ENCODE measurements at places on chromosomes 7 and 10. TPM values are rescaled to one million over a fixed set of nuclear protein-coding genes. Genes with fewer than 3 reads are reported as not detected.

Gene ANKRD30A
- total RNA-seq: not detected

GRCh38 chr7:139698844-139699243 is 79.0 kb downstream of the HIPK2 start:
- no peak for DNase-seq

DNA sequence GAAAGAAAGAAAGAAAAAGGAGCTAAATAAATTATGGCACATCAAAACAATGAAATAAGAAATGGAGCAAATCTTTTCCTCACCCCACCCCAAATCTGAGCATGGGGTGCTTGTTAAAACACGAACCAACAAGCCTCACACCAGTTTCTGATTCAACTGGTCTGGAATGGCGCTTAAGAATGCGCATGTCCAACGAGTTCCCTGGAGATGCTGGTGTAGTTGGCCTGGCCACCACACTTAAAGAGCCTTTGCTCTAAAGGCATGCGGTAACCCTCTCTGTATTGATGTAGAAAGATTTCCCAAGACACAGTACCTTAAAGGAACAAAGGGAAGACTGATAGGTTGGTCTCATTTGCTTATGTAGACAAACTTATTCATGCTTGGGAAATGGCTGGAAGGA is 49.1 kb upstream of the STEAP1B start:
- DNase-seq: no peak

DNA sequence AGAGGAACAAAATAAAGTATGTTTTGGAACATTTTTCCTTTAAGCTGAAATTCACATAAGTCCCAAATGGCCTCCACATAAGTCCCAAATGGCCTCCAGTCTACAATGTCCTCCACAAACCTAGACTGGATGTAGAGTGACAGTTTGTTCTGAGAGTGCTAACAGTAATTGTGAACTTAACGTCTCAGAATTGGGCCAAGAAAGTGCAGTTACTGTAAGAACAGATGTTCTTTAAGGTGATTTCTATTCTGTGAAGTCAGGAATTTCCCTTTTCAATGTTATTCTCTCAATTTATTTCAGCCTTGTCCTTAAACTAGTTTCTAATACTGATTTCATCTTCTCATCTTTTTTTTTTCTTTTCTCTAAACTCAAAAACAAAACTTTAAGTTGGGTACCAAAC is 188.7 kb upstream of the SEMA3E start:
- no peak for DNase-seq

DNA sequence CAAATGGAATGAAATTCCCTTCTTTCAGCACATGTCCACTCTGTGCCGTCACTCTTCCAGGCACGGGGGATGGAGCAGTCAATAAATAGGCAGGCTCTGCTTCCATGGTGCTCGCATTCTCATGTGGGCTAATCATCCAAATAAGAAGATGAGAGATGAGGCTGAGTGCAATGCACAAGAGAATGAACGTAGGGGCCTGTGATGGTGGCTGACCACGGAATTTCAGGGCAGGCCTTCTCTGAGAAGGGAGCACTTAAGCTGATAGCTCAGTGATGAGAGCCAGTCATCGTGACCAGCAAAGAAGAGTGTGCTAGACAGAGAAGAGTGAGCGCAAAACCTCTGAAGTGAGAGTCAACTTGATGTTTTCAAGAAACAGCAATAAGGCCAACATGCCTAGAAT is 47.9 kb downstream of the TAF3 start:
- DNase-seq: no peak

Gene C10orf143
- 5.7 TPM for total RNA-seq

Measured in CD8-positive, alpha-beta memory T cell (primary cell).